ENCODE measurements at places on chromosomes 2 and 18.

- no peak for DNase-seq
These were observed 108.0 kb upstream of the HAAO start for GRCh38 chr2:42900289-42900891.

GRCh38 chr2:38095996-38096861 is 20.3 kb upstream of the CYP1B1 start:
- peak; percentile 73 for DNase-seq

- DNase-seq = no peak
These were observed 51.4 kb upstream of the MAP4K3 start for GRCh38 chr2:39488450-39488849.

DNA sequence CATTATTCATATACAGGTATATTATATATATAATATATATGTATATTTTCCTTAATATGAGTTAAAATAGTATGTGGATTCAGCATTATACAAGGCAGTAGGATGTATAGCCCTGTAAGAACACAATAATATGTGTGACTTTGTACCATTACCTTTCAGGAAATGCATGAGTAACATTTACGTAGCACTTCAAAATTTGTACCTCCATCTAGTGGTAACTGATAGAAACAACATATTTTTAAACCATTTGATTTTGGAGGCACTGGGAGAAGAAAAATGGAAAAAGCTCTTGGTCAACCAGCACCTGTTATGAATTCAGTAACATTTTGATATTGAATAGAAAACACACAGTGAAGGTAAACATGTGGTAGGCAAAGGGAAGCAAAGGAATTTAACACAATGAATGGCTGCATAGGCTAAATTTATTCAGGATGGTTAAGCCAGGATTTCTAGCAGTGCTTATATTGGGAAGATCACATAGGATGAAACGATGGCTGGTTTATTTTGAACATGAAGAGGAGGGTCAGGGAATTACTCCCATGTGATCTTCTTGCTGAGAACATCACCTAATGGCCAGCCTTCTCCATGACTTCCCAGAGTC is 565.5 kb downstream of the CCDC85A start:
- DNase-seq = peak; percentile 12

DNA sequence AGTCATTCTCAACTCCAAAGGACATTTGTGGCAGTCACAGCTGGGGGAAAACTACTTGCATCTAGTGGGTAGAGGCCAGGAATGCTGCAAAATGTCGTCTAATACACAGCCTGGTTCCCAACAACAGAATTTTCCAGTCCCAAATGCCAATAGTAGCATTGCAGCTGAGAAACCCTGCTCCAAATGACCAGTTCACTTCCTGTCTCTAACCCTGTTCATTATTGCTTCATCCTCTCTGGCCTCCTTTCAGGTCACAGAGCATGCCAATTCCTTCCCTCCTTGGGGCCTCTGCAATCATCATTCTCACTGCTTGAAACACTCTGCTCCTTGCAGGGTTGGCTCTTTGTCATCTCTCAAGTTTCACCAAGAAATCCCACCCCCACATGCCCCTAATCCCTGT is 139.1 kb downstream of the IRS1 start:
- no peak for DNase-seq

- peak; percentile 21 for DNase-seq
These were observed at the start of gene PROKR1 for GRCh38 chr2:68643011-68643873. TSS of gene PROKR1 (plus strand) at chr2:68643579. CDS start at chr2:68645822, 2,243 bp downstream.

- DNase-seq = peak; percentile 36
These were observed 333.4 kb downstream of the SETBP1 start for GRCh38 chr18:45014047-45014501.

DNA sequence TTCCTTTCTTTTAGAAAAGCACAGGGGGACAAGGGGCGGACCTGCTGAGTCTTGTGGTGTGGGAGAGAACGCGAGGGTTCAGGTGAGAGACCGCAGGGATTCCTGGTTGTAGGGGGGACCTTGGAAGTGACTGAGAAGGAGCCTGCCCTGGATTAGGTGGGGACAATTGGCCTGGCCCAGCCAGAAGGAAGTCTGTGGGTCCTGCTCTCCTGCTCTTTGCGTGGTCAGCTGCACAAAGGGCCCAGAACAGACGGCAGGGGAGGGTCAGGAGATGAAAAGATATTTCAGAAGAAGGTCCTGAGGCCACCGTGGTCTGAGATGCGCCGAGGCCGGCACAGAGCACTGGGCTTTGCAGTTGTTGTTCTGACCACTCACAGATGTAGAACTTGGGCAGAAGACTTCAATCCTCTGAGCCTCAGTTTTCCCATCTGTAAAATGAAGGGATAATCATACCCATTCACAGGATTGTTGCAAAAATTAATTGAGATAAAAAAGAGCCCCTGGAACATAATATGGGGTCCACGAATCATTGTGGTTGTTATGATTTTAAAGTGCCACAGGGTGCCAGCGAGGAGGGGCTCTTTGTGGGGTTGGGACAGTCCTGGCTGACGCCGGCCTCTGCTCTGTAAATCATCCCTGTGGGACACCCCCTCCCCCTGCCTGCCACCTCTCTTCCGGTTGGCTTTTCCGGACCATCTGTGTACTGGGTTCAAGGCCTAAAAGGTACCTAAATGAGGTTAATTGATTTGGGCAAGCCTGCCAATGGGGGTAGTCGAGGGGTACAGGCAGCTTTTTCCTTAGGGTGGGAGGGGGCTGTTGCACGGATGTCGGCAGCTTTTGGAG is 1.8 kb downstream of the LPIN1 start:
- no peak for DNase-seq

DNA sequence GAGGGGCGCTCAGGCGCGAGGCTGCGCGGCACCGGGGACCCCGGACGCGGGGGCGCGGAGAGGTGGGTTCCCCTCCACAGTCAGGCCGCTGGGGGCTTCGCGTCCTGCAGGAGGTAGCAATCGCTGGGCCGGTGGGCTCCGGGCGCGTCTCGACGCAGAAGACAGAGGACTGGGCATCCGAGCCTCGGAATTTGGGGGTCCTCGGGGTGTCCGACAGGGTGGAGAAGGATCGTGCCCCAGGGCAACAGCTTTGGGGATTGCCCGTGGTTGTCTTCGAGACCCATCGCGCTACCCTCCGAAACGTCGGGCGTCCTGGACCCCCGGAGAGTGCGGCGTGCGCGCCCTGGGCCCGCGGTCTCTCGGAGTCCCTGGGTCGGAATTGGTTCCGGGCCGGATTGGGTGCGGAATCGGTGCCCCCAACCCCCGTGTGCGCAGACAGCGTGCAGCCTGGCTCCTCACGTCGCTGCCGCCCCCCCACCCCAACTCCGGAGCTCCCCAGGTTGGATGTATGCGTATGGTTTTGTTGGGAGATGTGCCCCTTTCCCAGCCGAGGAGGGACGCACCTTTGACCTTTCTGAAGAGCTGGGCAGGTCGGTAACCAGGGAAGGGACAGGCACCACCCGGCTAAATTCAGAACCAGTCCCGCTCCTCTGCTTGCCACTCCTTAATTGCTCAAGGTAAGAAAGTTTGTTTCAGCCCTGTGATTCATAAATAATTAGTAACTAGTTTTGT is 750 bp downstream of the NPAS2 start:
- DNase-seq = no peak

GRCh38 chr2:27704342-27704876 is 40.7 kb downstream of the SLC4A1AP start:
- no peak for DNase-seq

- DNase-seq = no peak
These were observed 102.9 kb upstream of the ARL5A start for GRCh38 chr2:151931030-151931611.

GRCh38 chr2:216700781-216701180 is 5.4 kb upstream of the IGFBP5 start:
- no peak for DNase-seq

DNA sequence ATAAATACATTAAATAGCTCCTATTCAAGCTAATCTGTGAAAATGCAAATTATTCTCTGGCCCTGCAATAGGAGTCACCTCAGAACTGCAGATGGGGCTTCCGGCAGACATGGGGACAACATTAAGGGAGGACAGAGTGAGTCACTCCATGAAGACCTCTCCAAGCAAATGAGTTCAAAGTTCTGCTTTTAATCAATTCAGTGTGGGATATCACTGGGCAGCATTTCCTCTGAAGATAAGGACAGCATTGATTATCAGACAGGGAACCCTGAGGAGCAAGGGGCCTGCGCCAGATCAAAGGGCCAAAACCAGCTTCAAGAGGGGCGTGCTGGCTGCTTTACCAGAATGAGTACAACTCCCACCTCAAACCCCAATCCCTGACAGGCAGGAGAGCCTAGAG is 356.9 kb upstream of the KLHL29 start:
- DNase-seq = no peak

GRCh38 chr2:223952280-223952968 is 4.8 kb upstream of the MRPL44 start:
- DNase-seq = no peak

GRCh38 chr2:162838136-162838497 is 450 bp downstream of the KCNH7 start:
- DNase-seq = no peak

DNA sequence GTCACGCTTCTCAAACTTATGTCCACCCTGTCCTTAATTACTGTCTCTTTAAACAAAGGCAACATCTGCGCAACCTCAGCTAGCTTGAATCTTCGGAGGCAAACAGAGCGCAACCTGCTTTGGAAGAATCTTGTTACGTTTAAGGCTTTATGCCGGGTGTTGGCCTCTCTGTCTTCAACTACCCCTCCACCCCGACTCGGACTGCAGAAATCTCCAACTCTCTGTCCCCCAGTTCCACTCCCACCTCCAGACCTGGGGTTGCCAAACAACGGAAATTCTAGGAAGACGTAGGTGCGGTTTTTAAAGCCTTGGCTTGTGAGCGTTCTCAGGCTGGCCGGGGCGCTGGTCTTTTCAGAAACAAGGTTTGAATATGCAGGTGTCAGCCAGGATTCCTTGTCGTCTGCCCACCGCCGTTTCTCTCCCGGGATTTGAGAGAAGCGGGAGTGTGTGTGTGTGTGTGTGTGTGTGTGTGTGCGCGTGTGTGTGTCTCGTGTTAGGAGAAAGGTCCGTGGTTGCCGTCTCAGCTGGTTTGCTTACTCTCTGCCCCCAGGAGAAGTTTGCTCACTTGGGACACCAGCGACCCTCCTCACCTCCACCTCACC is 1.1 kb upstream of the ONECUT2 start:
- DNase-seq = no peak

GRCh38 chr2:196601430-196602306 is 37.8 kb upstream of the CCDC150 start:
- peak; percentile 84 for DNase-seq

- no peak for DNase-seq
These were observed 118.9 kb downstream of the LCLAT1 start for GRCh38 chr2:30565851-30566358.

DNA sequence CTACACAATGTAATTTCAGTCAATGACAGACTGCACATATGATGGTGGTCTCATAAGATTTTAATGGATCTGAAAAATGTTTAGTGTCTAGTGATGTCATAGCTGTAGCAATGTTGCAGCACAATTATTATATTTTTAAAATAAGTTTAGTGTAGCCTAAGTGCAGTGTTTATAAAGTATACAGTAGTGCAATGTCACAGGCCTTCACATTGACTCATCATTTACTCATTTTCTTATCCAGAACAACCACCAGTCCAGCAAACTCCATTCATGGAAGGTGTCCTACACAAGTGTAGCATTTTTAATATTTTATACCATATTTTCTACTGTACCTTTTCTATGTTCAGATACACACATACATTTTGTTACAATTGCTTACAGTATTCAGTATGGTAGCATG is 663.1 kb downstream of the ERBB4 start:
- DNase-seq = no peak

DNA sequence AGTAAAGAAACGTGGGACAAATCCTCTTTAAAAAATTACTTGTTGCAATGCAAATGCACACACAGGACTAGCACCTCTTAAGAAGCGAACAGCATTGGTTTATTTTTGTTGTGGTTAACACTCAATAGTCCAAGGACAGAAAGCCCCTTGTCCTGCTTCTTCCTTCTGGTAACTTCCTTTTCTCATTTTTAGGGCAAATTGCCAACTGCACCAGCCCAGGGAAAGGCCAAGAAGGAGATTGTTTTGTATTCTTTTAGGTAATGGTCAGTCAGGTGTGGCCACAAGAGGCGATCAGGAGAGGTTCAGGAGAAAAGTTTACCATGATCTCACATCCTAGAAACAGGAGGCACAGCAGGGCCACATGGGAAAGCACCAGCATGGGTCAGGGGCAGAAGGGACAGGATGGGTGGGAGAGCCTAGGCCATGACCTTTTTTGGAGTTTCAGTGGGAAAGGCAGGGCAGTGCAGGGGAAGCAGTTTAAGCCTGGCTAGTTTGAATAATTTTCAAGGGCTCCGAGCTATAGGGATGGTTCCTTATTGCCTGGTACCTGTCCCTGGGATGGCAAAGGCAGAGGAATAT is 73.0 kb downstream of the CHRNA1 start:
- no peak for DNase-seq

DNA sequence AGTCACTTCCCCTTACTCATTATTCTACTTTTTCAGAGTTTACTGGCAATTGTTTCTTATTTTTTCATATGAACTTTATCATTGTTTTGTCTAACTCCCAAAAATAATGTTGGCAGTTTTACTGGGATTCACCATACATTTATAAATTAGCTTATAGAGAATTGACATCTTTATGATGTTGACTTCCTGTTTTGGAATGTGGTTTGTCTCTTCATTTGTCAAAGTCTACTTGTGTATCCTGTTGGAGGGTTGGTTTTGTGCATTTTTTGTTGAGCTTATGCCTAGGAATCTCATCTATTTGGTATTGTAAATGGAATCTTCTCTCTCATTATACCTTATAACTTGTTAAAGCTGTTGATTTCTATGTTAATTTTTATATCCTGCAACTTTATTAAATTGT is 16.4 kb downstream of the EPC2 start:
- DNase-seq = no peak

DNA sequence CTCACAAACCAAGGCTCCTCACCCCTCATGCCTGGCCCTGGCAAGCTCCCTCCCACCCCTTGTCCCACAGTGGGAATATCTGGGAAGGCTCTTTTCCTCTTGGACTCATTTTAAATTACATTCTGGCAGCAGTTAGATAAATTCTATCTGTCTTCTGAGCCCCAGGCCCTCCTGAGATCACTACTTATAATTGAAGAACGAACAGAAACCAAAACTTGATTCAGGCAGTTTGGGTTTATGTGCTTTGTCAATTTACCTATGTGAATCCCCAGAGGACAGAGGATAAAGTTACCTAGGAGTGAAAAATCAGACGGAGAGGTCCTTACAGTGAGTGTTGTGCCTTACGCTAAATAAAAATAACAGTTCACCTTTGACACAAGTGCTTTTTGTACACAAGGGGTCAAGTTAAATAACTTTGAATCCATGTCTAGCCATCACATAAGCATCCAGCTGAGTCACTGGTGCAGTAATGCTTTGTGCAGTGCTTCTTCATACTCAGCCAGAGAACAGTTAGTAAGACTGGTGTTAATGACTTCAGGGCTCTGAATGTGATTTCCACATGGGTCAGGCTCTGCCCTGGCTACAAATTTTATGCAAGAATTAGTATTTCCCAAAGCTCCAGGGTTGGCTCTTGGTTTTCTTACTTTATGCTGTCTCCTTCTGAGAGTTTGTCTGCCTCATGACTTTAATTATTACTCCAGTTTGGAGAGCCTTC is 329.3 kb downstream of the INSIG2 start:
- peak; percentile 23 for DNase-seq
